ENCODE measurements at places on chromosomes 1 and 21.

DNA sequence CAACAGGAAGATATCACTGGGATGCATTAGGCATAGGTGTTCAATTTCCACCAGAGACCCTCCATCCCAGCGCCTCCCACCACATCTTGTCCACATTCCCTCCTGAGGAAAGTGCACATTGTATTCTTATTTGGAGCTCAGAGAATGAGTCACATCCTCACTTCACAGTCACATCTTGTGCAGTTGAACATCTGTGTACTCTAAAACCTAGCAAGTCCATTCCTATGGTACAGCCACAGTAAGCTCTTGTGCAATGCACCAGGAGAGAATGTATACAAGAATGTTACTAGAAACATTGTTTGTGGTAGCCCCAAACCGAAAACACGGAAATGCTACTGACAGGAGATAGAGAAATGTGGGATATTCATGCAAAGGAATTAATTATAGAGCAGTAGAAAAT, 1.6 kb upstream of the KDF1 start:
- no peak for DNase-seq

- no peak for DNase-seq
Observed at GRCh38 chr1:56034847-56035481, 544.4 kb downstream of the PLPP3 start.

DNA sequence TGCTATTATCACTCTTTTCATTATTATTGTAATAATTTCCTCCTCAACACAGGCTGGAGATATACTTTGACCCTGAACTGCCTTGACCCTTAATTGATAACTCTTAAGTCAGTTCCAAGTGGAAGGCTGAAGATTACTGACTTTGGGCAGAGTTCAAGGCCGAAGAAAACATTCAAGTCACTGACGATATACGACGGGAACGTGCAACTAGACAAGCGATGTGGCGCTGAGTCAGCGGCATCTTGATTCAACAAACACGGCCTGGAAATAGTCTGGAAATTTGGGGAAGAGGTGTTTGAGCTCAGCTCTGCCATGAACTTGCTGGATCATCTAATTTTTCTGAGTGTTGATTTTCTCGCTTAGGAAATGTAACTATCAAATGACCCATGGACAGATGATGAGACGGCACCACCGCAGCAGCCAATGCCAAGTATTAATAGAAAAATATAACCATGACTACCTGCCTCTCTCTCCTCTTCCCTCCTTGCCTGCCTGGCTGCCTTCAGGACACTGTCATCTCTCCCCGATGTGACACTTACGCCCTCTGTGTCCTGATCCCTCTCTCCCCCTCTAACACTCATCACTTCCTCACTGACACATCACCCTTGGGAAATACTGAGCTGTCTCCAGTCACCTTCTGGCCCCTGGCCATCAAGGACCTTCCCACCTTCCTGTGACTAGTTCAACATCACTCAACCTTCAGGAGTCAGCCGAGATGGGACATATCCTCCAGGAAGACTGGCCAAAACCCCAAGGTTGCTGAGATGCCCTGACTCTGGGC, 49.4 kb downstream of the TMCO4 start:
- no peak for DNase-seq

DNA sequence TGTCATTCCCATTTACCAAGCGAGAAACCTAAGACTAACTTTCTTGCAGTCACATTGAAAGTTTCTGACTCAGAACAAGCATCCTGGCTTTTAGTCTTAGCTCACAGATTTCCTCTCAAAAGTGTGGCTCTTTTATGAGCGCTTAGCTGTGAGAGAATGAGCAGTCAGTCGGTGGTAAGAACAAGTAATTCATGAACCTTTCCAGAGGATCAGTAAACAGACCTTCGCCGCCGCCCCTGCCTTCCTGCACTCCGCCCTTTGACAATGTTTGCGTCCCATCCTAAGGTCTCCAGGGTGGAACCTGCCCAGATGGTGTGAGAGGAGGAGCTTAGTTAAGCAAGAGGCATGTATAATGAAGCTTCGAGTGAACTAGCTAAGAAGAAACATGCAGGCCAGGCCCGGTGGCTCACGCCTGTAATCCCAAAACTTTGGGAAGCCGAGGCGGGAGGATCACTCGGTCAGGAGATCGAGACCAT, 142.4 kb downstream of the GLUL start:
- DNase-seq, result no peak

DNA sequence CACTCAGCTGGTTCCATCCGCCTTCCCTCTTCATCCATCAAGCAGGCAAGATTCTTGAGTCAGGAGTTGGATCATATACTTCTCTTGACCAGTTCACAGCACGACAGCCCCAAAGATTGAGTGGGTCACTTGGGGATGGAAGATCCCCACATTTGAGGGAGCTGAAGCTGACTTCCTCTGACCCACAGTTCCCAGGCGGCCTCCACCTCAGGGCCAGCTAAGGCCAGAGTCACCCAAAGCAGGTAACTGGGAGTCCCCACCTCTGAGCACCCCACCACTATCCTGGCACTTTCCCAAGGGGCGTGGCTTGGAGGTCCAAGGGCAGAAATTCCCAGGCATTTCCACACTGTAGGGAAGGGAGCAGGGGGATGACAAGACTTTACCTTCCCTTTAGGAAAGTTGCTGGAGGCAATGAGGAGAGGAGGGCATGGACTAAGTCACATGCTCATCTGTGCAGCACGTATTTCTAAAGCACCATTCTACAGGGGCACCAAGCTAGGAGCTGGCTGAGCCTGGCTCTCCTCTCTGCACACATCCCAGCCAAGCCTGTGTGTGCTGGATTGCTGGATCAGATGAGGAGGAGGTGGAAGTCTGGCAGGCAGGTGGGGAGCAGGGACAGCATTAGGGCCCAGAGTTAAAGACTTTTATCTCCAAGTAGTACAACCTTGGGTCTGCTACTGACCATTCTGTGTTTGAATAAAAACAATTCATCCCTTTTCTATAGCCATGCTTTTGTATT, 1.3 kb upstream of the RD3 start:
- no peak for DNase-seq
